ENCODE measurements at places on chromosomes 16 and 17.

- DNase-seq = no peak
These were observed 578 bp downstream of the RAC3 start for GRCh38 chr17:82031885-82032627.

- no peak for DNase-seq
These were observed 56.1 kb downstream of the YPEL2 start for GRCh38 chr17:59387351-59388068.

GRCh38 chr16:30837904-30838303 is 50.9 kb upstream of the ZNF629 start:
- no peak for DNase-seq

GRCh38 chr16:11560701-11561453 is 25.8 kb downstream of the LITAF start:
- no peak for DNase-seq

DNA sequence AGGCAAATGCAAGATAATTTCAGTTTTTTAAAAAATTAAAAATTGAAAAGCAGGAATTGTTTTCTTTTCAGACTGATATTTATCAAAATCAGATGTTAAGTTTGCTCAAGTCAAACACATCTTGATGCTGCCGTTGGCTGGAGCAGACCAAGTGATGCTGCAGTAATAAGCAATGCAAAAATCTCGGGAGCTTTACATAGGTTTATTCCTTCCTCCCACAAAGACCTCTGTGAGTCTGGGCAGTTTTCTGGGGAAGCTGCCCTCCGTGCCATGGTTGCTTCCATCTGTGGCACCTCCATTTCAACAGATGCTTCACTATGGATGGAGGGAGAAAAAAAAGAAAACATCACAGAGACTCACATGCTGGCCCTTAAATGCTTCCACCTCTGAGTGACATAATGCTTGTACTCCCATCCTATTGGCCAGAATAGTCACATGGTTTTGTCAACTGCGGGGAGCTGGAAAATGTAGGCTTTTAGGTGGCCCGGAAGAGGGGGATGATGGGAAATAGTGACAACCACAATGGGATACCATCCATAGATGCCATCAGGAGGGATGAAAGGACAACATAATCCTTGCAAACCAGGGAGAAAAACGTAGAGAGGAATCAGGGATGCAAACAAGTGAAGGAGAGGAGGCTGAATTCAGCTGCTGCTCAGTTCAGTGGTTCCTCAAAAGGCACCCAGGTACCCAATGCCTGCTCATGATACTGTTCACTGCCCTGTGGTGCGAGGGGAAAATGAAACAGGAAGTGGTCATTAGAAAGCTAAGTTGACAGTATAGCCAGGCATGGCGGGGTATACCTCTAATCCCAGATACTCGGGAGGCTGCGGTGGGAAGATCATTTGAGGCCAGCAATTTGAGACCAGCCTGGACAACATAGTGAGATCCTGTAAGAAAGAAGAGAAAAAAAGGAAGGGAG is 13.5 kb upstream of the ERCC4 start:
- DNase-seq = no peak

- DNase-seq = no peak
These were observed 1389.4 kb upstream of the GOT2 start for GRCh38 chr16:60123392-60124023.

DNA sequence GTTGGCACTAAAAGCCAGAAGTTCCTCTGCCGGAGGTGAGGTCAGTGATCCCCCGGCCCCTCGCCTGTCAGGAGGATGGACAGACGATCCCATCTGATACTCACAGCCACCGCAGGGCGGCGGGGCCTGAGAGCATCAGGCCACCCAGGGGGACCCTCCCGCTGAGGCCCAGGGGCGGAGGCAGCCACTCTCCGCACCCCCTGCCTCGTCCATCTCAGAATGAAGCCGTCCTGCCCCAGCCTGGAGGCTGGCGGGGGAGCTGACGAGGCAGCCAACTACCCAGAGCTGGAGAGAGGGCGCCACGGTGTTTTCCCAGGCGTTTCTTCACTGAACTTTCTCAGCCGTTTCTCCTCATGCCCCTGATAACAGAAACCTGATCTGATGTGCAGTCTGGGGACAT is 22.6 kb downstream of the TPSD1 start:
- DNase-seq = no peak

GRCh38 chr16:64196444-64196843 is 925.4 kb downstream of the CDH11 start:
- no peak for DNase-seq

GRCh38 chr17:65183736-65184135 is 46.6 kb downstream of the RGS9 start:
- peak; percentile 41 for DNase-seq

- DNase-seq = peak; percentile 50
These were observed 49.3 kb upstream of the USP7 start for GRCh38 chr16:9012848-9013507.

- no peak for DNase-seq
These were observed 174.3 kb downstream of the FTO start for GRCh38 chr16:53878216-53878615.

DNA sequence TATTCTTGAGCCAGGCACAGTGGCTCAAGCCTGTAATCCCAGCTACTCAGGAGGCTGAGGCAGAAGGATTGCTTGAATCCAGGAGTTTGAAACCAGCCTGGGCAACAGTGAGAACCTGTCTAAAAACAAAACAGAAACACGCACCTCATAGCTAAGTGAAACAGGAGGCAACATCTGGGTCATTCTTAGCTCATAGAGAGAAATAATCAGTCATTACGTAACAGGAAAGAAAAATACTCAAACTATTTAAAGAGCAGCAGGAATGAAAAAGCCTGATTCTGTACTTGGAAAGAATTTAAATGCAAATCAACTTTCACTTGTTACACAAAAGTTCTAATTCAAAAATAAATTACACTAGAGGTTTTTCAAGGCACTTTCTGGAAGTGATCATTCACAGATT is 17.2 kb downstream of the CHCT1 start:
- DNase-seq = no peak

GRCh38 chr16:8776129-8776584 is 21.3 kb downstream of the TMEM186 start:
- DNase-seq = no peak

DNA sequence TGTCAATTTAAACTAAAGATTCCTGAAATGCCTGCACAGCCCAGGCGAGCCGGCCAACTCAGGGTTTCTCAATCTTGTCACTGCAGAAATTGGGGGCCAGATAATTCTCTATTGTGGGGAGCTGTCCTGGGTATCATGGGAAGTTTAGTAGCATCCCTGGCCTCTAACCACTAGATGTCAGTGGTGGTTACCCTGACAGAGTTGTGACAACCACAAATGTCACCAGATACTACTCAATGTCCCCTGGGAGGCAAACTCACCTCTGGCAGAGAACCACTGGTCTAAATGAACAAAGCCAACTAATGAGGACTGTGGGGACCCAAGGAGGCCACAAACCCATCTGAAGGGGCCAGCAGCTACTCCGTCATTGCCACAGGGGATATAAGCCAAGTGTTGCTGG is 90.9 kb downstream of the MYH11 start:
- DNase-seq = peak; percentile 36

DNA sequence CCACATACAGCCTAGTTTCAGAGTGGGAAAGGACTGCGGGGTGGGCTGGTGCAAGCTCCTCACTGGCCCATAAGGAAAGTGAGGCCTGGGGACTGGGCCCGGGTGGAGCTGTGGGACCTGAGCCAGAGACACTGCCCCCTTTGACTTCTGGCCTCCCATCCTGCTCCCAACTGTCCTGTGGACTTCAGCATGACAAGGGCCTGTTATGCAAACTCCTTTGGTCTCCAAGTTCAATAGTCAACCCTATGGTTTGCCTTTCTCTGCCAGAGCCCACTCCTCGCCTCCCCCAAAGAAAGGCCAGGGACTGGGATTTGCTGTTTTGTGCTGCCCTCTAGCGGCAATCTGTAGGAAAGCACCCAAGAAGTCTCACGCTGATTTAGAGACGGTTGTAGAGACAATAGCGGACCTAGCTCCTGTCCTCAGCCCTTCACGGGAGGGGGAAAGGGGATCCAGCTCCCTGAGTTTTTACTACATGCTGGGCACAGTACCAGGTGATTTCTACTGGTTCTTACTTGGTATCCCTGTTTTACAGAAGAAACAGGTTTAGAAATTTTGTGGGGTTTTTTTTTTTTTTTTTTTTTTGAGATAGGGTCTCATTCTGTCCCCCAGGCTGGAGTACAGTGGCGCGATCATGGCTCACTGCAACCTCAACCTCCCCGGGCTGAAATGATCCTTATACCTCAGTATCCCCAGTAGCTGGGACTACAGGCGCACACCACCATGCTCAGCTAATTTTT is 1.2 kb upstream of the TLCD3B start:
- peak; percentile 75 for DNase-seq

- no peak for DNase-seq
These were observed 263.6 kb upstream of the DYNLRB2 start for GRCh38 chr16:80277182-80277581.

- DNase-seq = no peak
These were observed 370.2 kb upstream of the MAF start for GRCh38 chr16:79970551-79971236.

DNA sequence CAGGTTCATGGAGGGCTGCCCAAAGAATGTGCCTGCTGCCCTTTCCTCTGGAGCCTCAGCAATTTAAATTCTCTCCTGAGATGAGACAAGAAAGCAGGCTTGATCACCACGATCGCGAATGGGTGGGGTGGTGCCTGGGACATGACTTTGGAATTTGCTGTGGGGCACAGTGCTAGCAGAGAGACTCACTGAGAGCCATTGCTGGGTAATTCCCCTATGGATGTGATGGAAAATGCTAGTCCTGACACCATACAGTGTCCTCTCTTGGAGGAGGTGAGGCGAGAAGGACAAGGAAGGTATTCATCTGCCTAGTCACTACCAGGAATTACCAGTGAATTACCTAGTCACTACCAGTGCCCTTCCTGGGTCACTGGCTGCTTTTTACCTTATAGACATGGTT is 15.5 kb downstream of the FAM20A start:
- DNase-seq = no peak

GRCh38 chr17:82789051-82789592 is 37.3 kb downstream of the TBCD start:
- DNase-seq = no peak

- no peak for DNase-seq
These were observed 47.4 kb upstream of the LHX1 start for GRCh38 chr17:36889770-36890349.

DNA sequence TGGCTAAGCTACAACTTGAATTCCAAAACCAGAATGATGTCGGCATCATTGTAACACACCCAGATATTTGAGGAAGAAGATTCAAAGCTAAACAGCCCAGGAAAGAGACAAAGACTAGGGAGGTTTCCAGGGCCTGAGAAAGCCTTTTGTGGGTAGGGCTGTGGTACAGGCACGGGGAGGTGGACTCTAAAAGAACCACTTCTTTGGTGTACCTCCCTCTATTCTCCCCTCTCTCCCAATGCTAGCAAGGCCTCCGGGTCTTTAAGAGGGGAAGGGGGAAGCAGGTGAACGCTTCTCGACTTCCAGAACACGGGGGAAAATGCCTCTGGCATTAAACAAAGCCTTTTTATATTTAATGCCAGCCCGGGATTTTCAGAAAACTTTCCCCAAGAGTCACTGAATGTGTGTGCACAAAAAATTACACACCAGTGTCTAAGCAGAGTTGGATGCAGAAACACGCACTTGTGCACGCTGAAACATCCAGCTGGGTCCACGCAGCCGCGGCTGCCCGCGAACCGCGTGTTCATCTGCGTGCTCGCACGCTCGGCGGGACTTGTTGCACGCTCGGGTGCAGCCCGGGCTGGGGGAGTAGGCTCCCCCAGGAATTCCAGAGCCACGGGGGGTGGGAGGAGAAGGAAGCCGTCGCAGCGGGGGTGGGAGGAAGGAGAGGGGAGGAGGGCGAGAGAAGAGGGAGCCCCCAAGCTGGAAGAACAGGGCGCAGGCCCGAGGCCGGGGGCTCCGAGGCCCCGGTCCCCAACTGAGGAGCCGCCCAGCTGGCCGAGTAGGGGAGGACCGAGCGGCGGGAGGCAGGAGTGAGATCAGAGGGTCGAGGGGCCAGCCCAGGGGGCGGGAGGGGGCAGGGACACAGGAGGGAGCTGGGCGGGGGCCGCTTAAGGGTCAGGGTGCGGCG is 20.1 kb upstream of the ZNF423 start:
- DNase-seq = no peak

- DNase-seq = no peak
These were observed 2.2 kb upstream of the ALDOA start for GRCh38 chr16:30063278-30063892.

All from endothelial cell (in vitro differentiated cells).